T-helper 17 cell (primary cell): ENCODE measurements at places on chromosomes 2 and 18. TPM values are rescaled to one million over a fixed set of nuclear protein-coding genes. Genes with fewer than 3 reads are reported as not detected.

Gene UGT1A5
- not detected for total RNA-seq

Gene TMEM200C
- not detected for total RNA-seq

Gene BCL2
- 136 TPM for total RNA-seq

Gene RAB6D
- not detected for total RNA-seq

Gene CHN1
- total RNA-seq = 16.5 TPM

Gene BUB1
- total RNA-seq = 3.2 TPM

Gene CD8A
- total RNA-seq = not detected

Gene DOK1
- total RNA-seq = 8.3 TPM

Gene C1GALT1C1L
- total RNA-seq = not detected

Gene ACADL
- not detected for total RNA-seq
